Stromal cell of bone marrow (primary cell): ENCODE measurements at places on chromosomes 3 and 15.

DNA sequence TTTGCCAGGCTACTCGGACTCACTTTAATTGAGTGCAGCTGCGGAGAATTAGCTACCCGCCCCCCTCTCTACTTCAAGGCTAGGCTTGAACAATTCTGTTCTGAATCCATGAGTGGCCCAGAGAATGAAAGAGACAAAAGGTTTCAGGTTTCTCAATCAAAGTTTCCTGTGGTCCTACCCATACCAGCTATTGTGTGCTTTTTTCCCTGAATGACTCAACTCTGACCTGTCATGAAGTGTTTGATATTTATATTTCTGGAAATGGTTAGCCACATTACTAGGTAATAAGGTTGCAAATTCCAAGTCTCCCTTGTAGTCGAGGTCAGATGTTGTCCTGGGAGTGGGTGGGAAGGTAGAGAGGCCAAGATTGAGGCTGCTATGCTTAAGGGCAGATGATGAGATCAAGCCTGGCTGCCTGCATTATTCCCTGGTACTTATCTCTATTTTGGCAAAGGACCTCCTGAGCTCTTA lies 392.7 kb upstream of the TBL1XR1 start:
- peak; percentile 77 for DNase-seq

- DNase-seq, result no peak
Observed at GRCh38 chr3:116586285-116586944, 123.2 kb upstream of the TUSC7 start.

DNA sequence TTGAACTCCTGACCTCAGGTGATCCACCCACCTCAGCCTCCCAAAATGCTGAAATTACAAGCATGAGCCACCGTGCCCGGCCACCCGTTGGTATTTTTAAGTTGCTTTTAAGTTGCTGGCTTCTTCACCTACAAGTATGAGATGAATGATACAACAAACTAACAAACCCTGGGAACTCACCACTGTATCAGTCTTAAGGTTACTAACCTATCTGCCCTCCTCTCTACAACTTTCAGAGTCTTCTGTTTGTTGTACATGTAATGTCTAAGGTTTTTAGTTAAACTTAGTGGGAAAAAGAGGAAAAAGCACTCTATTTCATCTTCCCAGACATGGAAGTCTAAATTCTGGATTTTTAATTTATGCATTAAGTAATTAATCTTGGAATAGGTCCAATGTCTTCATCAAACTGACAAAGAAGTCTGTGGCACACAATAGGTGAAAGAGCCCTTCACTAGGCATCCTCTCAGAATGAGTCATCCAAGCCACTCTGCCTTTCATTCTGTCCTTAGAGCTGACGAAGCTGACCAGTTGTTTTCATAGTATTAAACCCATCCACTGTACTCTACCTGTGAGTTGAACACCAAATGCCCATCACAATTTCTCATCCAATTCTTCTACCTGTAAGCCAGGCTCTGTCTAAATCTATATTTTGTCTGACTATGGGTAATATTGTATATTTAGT lies 936.1 kb downstream of the TUSC7 start:
- DNase-seq, result no peak

- peak; percentile 66 for DNase-seq
Observed at GRCh38 chr15:57667171-57667849, 39.2 kb upstream of the POLR2M start.

GRCh38 chr3:188299068-188299467 lies 145.1 kb downstream of the LPP start:
- DNase-seq, result no peak

GRCh38 chr3:43378066-43378935 lies 92.0 kb downstream of the SNRK start:
- DNase-seq, result no peak

DNA sequence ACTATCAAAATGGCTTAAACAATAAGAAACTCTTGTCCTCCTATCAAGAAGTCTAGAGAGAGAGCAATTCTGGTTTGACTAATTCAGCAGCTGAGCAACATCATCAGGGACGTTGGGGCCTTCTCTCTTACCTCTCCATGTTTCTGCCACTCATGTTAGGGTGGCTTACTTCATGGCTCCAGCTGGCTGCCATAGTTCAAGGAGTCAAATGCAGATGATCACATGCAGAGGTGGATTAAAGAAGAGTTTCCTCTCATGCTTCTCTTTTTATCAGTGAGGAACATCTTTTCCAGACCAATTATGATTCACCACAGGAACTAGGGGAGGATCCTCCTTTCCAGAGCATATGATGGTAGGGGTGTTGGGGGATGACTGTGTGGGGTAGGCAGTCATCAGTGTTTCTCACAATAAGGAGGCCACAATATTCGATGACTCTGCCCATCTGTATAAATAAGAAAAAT lies 45.5 kb downstream of the NEK11 start:
- peak; percentile 38 for DNase-seq

DNA sequence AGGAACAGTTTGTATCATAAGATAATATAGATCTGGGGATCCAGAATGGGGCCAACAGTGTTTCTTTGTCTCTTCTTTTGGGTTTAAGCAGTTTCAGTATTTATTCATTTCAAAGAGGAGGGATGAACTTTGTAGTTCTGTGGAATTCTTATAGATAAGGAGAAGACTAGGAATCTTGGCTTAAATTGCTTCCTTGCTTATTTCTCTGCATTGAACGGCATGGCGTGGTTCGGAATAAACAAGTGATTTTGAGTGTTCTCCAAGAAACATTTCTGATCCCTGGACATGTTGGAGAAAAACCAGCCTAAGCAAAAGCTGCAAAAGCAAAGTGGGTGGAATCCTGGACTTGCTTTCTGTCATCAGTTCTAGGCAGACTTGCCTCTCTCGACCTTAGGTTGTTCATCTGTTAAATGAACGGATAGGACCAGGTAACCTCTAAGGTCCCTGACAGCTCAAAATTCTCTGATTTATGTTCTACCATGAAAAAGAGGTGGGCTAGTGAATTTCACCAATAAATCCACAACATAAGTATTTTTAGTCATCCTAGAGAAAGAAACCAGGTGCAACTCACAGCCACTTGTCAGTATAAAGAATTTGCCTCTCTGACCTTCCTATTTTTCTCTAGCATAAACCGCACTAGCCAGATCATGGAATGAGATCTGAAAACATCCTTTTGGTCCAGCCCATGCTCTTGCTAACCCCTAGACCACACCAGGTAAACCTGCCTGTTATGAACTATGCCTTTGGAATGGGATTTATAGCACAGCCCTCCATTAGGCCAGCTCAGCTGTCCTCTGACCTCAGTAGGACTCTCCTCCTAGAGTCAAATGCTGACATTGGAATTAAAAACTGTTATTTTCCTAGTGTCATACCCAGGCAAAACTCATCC lies 78.8 kb downstream of the CLDN11 start:
- no peak for DNase-seq

- DNase-seq, result no peak
Observed at GRCh38 chr3:64460141-64460730, 227.6 kb downstream of the ADAMTS9 start.

- peak; percentile 56 for DNase-seq
Observed at GRCh38 chr3:24119321-24119751, 174.2 kb downstream of the NR1D2 start.

DNA sequence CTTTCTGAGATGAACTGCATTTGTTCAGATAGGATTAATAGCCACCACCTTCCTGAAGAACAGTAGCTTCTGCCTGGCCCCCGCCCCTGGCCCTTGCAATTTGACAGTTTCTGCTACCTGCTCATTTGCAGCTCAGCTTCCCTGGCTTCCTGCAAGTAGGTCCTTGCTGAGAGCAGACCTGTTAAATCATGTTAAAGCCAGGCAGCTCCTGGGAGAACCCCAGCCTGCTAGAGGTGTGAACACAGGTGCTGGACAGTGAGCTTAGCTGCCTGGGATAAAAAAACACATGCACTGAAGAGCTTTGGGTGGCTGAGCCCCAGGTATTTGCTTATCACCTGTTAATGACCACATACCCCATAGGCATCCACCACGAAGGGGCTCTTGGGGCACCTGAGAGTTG lies 143.4 kb downstream of the PTPRG start:
- no peak for DNase-seq
